ENCODE measurements at places on chromosomes 6 and 20.

GRCh38 chr6:28944412-28944865, 20.7 kb upstream of the TRIM27 start:
- no peak for DNase-seq

- DNase-seq: no peak
Observed at GRCh38 chr6:3280091-3280490, 21.3 kb downstream of the PSMG4 start.

DNA sequence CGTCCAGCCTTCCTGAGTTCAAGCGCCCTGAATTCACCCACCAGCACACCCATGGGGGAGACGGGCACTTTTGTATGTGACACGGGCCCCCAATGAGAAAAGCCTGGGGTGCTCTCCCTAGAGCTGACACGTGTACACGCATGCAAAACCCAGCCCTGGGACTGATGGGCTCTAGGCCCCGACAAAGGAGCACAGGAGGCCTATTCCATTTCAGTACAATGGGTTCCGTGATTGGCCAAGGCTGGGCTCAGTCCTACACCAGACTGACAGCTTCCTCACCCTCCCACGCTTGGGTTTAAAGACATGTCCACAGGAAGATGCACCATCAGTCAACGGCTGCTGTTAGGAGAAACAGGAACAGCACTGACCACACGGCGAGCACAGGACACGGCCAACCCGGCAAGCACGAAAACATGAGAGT, 8.8 kb downstream of the ZBTB46 start:
- no peak for DNase-seq

GRCh38 chr6:45648262-45648620, 270.5 kb upstream of the SUPT3H start:
- DNase-seq: no peak

GRCh38 chr6:39188571-39188970, 40.7 kb downstream of the KCNK5 start:
- no peak for DNase-seq

DNA sequence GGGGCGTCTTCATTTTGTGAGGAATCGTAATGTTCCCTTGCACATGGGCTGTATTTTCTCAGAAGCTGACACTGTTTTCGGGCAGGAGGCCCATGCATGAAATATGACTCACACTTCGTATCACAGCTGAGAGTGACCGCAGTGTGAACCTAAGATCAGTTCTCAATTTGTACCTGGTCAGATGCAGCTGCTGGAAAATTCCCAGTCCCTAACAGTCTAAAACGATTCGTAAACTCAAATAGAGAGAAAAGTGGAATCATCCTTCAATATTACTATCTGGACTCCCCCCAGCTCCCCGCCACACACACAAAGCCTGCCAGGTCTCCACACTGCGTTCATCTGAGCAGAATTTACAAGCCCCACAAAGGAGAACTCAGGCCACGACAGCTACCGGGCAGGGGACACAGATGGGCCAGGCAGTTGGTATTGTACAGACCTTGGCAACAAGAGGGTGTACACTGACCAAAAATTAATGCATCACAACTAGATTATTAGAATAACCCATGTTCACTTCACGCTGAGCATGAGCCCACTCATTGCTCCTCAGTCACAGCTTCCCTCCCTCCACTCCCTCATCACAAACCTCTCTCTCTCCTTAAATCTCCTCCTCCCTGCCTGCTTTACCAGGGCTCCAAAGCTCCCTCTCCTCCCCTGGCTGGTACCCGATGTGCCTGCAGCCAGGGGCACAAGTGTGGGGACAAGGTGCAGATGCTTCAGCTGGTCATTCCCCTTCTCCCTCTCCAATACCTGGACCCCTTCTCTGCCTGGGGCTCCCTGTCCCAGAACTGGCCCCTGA, 488.4 kb downstream of the PREX1 start:
- DNase-seq: peak; percentile 40

DNA sequence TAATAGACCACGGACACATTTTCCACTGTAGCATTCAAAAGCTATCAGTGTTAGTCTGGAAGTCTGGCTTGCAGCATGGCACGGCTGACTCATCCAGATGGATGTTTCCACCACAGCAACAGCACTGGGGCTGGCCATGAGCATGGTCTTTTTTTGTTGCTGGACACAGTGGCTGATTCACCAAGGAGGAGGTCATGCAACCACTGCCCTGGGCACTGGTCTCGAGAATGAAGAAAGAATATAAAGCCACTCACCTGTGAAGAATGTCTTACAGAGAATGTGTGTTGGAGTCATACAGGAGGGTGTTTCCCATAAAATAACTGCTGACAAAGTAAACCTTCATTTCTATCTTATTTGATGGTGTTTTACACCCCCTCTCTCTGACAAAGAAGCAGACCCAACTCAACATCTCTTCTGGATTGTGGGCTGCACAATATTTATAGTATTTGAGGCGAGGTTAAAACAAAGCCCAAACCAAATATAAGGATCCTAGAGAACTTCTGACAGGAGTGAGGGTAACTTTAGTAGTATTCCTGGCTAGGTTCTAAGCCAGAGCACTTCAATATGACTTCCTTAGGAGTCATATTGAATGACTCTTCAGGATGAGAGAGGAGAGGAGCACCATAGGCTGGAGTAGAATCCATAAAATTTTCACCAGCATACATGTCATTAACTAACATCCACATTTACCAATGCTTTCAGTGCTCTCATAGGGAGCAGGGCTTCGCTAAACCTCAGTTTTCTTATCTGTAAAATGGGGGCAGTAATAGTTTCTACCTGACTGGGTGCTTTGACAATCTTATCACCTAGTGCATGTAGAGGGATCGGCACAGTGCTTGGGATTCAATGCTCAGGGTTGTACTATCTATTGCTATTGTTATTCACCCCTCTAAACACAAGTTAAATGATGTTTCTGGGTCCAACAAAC, 121.4 kb downstream of the KIF13A start:
- peak; percentile 58 for DNase-seq

DNA sequence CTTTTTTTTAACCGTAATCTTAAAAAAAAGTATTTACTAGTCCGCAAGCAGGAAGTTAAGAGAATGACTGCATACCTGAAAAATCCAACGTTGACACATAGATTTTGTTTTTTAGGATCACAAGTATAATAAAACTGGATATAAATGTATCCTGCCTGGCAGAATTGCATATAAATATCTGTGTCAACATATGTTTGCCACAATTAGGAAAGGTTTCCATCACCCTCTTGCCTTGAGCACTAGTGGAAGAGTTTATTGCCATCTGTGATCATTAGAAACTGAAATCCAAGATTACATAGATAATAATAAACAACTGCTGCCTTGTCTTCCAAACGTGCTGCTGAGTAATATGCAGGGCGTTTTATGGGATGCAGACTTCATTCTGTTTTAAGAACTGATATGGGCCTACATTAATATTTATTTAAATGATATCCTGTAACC, 27.9 kb downstream of the PLEKHG1 start:
- no peak for DNase-seq

GRCh38 chr6:155212616-155213380, 51.0 kb upstream of the CLDN20 start:
- DNase-seq: no peak

DNA sequence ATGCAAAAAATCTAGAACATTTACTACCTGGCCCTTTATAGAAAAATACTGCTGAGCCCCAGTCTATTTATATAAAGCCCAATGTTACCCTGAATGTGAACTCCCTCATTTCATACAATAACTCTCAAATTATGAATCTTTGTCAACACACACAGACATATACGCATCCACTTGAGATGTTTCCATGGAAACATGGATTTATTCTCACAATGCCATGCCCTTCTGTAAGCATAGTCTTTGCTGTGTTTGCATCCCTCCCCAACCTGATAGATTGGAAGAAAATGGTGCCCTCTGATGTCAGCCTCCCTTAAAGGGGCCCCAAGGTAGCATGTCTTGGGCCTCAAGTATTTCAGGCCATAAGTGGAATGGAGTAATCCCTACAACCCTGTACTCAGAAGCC, 573.1 kb downstream of the KIF16B start:
- no peak for DNase-seq

DNA sequence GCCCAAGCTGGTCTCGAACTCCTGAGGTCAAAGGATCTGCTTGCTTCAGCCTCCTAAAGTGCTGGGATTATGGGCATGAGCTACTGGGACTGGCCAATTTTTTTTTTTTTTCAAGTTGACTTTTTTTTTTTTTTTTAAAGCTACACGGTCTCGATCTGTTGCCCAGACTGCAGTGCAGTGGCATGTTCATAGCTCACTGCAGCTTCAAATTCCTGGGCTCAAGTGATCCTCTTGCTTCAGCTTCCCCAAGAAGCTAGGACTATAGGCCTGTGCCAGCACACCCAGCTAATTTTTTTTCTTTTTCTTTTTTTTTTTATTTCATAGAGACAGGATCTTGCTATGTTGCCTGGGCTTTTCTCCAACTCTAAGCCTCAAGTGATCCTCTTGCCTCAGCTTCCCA, 59.5 kb downstream of the NCOA3 start:
- DNase-seq: no peak

DNA sequence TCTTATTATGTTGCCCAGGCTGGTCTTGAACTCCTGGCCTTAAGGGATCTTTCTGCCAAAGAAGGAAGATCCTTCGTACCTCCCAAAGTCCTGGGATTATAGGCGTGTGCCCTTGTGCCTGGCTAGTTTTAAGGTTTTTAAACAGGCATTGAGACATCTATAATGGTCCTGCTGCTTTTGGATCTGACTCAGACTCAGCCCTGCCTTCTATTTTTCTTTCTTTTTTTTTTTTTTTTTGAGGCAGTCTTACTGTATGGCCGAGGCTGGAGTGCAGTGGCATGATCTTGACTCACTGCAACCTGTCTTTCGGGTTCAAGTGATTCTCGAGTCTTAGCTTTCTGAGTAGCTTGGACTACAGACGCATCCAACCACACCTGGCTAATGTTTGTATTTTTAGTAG, 73.7 kb downstream of the PHF20 start:
- no peak for DNase-seq

GRCh38 chr6:124961777-124962638, at the start of gene RNF217:
TSS of gene RNF217 (plus strand) at chr6:124962437. CDS start at chr6:124962545, 108 bp downstream.
- DNase-seq: peak; percentile 28

DNA sequence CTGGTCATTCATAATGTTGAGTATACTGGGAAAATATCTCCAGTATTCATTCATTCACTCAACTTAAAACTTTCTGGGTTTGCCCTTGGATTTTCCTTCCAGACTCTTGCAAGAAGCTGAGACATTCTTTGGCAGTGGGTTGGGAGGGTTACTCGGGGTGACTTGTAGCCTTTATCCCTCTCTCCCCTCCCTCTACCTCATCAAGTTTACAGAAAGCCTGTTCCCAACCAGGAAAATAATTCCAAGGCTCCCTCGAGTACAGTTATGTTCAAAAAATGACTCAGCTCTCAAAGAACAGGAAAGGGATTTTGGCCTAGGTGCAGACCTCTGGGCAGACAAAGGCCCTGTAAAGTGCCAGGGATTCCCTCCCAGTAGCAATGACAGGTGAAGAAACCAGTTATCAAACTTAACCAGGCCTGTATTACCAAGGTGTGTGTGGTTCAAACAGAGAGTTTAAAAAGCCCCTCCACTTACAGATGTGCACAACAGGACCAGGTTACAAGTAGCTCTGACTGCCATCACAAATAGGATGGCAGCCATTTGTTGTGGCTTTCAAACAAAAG, 22.2 kb downstream of the FKBP1A start:
- DNase-seq: no peak

- DNase-seq: no peak
Observed at GRCh38 chr6:159249128-159249527, 79.9 kb downstream of the FNDC1 start.

DNA sequence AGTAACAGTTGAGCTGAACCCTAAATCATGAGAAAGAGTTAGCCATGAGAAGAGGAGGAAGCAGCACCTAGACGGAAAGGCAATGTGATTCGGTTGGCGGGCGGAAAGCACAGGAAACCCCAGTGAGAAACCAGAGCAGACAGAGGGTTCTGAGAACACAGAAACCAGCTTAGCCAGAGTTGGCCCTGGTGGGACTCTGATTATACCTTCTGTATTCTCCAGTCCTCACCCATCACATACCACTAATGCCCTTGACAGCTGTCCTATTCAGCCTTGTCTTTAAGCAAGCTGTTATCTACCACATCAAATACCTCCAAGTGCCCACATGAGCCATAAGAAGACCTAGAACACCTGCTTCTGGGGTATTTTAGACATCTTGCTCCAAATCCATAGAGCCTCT, 58.9 kb upstream of the LRRC1 start:
- DNase-seq: no peak

DNA sequence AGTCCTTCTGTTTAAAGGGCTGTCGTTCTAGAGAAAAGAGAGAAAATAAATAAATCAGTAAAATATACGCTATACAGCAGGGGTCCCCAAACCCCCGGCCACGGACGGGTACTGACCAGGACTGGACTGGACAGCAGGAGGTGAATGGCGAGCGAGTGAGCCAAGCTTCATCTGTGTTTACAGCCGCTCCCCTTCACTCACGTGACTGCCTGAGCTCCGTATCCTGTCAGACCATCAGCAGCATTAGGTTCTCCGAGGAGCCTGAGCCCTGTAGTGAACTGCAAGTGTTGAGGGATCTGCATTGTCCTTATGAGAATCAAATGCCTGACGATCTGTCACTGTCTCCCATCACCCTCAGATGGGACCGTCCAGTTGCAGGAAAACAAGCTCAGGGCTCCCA, 76.5 kb downstream of the ZNF217 start:
- no peak for DNase-seq

GRCh38 chr6:157597461-157598312, 216.7 kb downstream of the ZDHHC14 start:
- DNase-seq: no peak

DNA sequence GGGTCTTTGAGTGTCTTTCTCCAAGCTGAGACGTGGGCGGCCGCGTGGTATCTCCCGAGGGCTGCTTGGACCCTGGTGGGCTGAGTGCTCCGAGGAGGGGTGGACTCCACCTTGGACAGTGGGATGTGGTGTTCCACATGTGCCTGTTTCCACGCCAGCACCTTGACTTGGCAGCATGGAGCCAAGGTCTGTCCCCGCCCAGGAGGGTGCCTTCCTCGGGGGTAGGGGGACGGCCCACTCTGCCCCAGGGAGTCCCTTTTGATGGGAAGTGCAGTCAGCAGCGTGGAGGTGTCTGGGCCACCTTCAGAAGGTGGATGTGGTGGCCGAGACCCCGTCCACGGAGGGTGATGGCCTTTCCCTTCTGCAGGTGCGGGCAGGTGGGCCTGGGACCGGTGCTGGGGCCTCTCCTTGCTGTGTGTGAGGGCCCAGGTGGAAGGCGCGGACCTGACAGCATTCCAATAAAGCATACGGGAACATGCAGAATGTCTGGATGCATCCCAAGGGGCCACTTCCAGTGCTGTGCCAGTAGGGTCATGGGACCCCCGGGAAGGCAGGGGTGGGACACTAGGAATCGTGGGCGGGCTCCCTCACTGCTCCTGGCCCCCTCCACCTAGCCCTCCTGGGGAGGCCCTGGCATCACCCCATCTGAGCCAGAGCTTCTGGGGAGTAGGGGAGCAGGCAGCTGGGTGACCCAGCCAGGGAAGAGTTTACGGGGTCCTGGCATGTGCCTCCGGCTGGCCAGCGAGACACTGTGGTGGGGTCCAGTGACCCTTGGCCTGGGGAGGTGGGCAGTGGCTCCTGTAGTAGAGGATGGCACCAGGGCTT, 3.5 kb upstream of the COL20A1 start:
- no peak for DNase-seq

GRCh38 chr6:1422290-1422689, 32.9 kb downstream of the FOXF2 start:
- no peak for DNase-seq

Data from H54 (cell line).